ENCODE measurements at places on chromosomes 16 and 17.
A peak's percentile ranks its signal among the peaks of the same experiment; 100 is the strongest.

DNA sequence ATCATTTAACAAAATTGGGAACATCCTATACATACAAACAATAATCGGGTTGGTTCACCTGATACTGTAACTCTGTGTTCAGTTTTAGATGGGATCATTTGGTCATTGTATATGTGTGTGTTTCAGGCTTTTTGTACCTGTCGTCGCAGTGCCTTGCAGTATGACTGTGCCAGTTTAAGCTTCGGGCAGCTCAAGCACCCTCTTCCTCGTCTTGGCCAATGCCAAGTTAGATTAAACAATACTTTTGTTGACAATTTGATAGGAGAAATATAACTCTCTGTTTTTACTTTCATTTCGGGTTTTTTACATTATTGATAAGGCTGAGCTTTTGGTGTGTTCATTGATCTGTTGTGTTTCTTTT lies 37.0 kb upstream of the ARHGAP17 start:
- DNase-seq: no peak

GRCh38 chr16:56849690-56850680 lies 15.0 kb upstream of the SLC12A3 start:
- peak; percentile 16 for DNase-seq

DNA sequence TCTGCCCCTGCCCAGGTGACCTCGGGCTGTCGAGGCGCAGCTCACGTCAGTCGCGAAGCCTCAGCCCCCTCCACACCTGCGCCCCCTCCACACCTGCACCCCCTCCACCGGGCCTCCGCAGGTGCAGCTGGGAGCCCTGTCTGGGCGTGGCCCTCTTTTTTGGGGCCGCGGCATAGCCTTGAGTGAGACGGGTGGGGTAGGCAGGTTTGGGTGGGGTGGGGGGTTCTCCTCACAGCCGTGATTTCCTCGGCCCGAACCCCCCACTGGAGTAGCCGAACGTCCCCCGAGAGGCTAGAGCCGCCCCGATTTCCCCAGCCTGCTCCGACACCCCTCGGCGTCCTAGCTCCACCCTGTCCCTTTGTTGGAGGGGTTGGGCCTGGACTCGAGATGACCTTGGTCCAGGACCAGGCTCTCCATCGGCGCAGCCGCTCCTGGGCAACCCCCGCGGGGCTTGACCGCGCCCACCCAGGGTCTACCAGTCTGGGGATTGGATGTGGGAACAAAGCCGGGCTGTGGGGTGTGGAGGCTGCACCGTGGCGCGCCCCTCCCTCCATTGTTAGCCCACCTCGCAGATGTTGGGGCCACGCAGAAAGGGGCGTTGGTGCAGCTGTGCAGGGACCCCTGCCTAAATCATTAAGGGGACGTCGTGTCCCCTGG lies 626 bp downstream of the TUBB3 start:
- DNase-seq: no peak

DNA sequence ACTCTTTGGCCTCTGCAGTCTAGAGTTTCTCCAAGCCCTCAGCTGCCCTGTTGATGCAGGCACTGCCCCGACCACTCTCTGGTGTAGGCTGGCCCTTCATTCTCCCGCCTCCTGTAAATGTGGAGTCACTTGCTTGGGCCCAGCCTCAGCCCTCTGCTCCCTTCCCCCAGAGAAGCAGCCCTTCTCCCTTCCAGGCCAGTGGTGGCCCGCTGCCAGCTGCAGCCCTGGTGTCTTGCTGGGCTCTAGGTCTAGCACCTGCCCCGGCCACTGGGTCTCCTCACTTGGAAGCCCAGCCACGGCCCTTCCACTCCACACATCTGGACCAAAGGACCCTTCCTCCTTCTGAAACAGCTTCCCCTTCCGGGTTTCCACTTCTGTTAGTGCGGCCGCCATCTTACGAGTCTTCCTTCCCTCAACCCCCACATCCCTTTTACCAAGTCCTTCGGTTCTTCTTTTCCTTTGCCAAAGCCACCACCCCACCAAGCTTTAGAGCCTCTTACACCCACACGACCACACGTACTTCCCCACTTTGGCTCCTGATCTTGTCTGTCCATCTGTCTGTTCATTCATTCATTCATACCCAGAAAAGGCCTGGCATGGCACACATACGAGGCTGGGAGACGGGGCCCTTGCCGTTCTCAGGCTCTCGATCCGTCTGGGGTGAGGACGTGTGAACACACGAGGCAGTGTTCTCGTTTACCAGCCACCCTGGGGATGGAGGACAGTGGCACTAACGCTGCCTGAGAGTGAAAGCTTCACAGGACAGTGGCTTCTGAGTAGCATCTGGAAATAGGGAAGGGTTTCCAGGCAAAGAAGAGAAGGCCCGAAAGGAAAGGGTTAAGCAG lies 68.0 kb downstream of the ABR start:
- peak; percentile 77 for DNase-seq

- DNase-seq: no peak
These were observed 301.0 kb downstream of the CPPED1 start for GRCh38 chr16:12502676-12503075.

GRCh38 chr17:77735081-77735565 lies 223.4 kb upstream of the TNRC6C start:
- no peak for DNase-seq

DNA sequence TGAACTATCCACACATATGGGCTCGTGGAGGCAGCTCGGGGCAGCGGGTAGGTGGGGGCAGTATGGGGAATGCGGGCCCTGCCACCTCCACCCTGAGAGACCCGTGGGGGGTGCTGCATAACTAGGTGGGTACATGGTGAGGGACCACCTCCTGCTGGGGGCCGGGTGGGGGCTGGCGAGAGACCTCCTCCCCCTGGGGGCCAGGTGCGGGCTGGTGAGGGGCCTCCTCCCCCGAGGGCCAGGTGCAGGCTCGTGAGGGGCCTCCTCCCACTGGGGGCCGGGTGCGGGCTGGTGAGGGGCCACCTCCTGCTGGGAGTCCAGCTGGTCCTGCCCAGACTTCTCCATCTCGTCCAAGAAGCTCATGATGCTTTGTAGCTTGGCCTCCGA lies 25.4 kb downstream of the CEP131 start:
- no peak for DNase-seq

GRCh38 chr17:77438241-77439188 lies 297.7 kb downstream of the SEC14L1 start:
- DNase-seq: peak; percentile 76

- no peak for DNase-seq
These were observed 171.7 kb downstream of the KATNIP start for GRCh38 chr16:27721531-27722181.

DNA sequence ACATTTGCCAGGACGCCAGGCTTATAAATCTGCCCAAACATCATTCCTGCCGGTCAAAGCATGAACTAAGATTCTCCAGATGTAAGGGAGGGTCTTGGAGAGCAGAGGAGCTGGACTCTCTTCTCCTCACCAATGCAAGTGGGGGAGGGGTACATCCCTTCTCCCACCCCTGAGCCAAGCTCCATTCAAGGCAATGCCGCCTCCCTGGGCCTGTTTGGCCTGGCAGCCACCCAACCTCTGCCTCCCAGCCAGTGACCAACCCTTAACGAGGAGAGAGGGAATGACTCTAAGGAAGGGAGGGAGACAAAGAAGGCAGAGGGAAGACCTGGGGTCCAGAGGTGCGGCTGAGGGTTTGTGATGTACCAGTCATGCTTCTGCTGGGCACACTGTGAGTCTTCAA lies 13.8 kb downstream of the C17orf50 start:
- DNase-seq: no peak

- no peak for DNase-seq
These were observed 11.3 kb downstream of the KATNIP start for GRCh38 chr16:27561216-27561615.

- peak; percentile 23 for DNase-seq
These were observed 7.3 kb downstream of the BRIP1 start for GRCh38 chr17:61856035-61856434.

DNA sequence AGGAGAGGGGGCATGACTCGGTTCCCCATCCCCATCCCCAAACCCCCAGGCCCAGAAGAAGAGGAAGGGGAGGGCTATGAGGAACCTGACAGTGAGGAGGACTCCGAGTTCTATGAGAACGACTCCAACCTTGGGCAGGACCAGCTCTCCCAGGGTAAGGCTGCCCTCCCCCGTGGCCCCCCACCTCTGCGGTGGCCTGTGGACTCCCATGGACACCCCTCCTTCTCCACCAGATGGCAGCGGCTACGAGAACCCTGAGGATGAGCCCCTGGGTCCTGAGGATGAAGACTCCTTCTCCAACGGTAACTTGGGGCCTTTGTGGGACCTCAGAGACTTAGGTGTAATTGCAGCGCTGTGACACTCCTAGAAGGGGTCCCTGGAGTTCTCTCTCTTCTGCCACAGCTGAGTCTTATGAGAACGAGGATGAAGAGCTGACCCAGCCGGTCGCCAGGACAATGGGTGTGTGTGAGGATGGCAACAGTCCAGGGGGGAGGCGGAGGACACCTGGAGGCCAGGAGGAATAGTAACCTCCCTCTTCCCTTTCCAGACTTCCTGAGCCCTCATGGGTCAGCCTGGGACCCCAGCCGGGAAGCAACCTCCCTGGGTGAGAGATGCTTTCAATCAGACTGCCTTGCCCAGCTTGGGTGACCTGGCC lies 5.6 kb downstream of the CD19 start:
- DNase-seq: no peak

- DNase-seq: no peak
These were observed 225.8 kb downstream of the IRX3 start for GRCh38 chr16:54060599-54061421.

- DNase-seq: no peak
These were observed 988 bp downstream of the CIAO3 start for GRCh38 chr16:739560-740458.

- no peak for DNase-seq
These were observed 51.4 kb upstream of the STAC2 start for GRCh38 chr17:39277110-39277509.

DNA sequence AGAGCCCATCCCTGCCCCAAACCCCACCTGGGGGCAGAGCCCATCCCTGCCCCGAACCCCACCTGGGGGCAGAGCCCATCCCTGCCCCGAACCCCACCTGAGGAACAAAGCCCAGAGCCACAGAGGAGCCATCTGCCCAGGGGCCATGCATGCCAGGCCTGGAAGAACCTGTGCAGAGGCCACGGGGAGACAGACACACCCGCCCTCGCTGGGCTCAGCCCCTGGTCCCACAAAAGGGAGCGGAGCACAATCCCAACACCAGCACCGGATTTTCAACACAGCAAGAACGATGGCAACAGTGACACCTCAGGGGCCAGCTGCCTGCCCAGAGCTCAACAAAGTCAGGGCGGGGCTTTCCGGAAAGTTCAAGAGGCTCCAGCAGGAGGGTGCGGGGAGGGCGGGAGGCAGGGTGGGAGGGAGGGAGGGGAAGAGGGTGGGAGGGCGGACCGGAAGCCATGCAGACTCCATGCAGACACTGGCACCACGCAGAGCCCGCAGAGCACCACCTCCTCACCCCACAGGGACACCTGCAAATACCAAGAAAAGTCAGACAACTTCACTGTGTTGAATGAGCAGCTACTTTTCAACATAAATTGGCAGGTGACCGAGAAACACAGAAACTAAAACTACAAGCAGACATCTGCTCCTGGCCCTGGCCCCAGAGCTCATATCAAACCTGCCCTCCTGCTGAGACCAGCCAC lies 27.9 kb upstream of the C16orf95 start:
- DNase-seq: no peak

- DNase-seq: no peak
These were observed 9.8 kb downstream of the ITGAL start for GRCh38 chr16:30482366-30482765.

DNA sequence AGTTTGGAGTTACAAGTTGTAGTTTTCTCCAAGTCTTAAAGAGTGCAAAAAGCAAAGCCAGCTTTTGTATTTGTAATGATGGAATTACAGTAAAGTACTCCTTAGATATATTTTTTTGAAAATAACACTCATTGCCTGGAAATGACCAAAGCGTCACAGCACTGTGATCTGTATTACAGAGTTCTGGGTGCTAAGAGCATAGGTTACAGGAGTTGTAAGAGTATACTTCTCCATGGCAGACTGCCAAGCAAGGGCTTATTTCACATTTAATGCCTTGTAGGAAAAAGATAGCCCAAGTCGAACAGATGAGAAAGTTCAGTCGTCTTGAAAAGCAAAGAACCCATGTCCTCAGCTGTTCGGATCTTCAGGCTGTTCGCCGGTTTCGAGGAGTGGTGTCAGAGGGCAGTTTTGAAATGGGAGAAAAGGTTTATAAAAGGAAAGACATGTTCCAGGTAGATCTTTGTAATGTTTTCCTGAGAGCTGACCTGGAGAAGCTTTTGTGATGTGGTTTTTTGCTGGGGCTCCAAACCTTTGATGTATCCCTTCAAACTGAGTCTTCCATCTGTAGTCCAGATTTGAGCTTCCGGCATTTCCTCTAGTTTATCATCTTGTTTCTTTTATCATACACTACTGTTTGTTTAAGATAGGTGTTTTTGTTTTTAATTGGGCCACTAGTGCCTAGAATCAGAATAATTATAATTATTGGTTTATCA lies 41.3 kb downstream of the ERCC4 start:
- no peak for DNase-seq

DNA sequence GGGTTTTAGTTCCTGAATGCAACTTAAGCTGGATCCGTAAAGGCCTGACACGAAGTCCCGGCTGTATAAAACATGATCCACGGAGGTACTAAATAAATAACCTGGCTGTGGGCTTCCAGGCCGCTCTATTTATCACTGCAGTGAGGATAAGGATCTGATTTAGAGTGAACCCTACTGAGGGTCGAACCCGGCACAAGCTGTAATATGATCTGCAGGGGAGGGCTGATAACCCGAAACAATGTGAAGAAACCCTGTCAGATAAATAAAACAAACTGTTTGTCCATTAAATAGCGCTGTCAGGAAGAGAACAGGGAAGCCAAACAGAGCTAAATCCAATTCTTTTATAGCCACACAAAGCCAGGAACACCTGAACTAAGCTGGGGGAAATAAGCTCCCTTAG lies 375.6 kb upstream of the SALL1 start:
- no peak for DNase-seq

DNA sequence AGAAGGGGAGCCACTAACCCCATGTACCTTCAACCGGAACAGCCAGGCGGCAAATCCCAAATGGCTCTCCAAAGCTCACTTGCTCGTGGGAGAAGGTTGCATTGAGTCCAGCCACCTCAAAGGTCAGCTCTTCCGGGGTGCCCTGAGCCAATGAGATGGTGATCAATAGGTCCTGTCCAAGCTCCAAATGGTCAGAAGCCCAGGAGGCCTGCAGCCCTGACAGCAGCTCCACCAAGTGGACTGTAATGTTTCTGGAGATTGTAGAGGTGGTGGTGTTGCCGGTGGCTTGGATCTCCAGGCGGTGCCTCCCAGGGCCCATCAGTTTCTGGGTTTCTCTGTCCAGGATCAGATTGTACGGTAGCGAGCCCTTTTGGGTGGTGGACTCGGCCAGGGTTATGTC lies 39.9 kb upstream of the BCO1 start:
- no peak for DNase-seq

DNA sequence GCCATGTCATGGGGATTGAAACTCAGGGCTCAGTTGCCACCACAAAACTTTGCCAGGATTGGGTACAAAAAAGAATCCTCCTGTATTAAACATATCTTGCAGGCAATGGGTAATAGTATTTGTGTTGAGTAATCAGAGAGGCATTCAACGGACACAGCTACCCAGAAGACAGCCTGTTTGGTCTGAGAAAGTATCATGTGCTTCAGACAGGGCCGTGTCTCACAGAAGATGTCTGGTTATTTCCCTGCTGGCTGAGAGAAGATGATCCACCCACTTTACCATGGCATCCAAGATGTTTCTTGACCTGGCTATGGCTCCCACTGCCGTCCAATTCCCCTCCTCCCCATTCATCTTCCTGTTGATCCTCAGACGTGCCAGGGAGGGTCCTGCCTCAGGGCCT lies 304.3 kb upstream of the XYLT1 start:
- no peak for DNase-seq

Measured in inflammatory macrophage treated with lipopolysaccharide for 1 hour (primary cell).